ENCODE measurements at places on chromosomes 16 and 17.

- no peak for DNase-seq
Observed at GRCh38 chr16:78695391-78695790, 595.9 kb downstream of the WWOX start.

DNA sequence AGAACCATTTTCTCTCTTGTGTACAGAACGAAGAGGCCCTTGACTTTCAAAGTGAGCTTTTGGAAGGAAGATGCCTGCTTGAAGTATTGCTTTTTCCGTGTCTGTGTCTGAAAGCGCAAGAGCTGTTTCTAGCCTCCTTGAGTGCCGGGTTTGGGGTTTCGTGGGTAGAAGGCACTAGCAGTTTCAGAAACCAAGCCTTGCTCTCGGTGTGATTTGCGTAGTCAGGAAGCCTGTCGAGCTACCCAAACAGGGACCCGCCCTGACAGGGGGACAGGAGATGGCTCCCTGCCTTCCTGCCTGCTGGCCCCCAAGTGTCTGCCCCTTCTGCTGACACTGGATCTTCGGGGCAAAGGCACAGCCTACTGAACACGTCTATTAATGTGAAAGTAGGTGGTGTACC is 322.0 kb downstream of the MAF start:
- DNase-seq = peak; percentile 13

GRCh38 chr16:3865241-3865640 is 15.3 kb downstream of the CREBBP start:
- no peak for DNase-seq

DNA sequence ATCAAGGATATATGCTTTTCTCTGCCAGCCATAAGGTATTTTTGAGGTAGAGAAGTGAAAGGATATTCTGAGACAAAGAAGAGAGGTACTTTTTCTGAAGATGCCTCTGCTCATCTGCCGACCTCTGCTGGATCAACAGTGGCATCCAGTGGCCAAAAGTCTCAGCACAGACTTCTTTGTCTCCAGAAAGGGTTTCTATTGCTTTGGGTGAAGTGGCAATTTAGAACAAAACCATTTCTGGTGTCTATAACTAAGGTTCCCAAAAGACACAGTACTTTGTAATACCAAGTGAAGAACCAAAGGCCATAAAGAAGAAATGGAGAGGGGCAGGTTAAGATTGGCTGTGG is 155.2 kb upstream of the C17orf78 start:
- DNase-seq = no peak

DNA sequence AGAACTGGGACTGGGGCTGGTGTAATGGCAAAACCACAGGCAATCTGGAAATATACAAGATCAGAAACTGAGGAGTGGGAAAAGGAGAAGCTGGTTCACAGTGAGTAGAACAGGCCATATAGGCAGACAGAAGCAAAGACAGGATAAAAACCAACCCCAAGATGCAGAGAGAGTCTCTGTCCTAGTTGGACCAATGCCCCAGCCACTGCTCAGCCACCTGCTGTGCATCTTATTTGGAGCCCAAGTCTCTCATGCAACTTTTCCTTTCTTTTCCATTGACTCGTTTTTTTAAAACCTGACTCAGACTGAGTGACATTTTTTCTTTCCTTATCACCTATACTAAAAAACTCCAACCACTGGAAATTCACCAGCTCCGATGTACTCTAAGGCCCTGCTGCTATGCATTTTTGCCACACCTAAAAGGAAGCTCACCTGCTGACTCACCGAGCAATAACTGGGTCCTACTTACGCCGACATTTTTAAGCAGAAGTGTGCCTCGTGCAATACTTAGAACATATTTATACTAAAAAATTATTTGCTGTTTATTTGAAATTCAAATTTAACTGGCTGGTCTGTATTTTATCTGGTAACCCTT is 100.8 kb upstream of the XYLT1 start:
- DNase-seq = no peak

DNA sequence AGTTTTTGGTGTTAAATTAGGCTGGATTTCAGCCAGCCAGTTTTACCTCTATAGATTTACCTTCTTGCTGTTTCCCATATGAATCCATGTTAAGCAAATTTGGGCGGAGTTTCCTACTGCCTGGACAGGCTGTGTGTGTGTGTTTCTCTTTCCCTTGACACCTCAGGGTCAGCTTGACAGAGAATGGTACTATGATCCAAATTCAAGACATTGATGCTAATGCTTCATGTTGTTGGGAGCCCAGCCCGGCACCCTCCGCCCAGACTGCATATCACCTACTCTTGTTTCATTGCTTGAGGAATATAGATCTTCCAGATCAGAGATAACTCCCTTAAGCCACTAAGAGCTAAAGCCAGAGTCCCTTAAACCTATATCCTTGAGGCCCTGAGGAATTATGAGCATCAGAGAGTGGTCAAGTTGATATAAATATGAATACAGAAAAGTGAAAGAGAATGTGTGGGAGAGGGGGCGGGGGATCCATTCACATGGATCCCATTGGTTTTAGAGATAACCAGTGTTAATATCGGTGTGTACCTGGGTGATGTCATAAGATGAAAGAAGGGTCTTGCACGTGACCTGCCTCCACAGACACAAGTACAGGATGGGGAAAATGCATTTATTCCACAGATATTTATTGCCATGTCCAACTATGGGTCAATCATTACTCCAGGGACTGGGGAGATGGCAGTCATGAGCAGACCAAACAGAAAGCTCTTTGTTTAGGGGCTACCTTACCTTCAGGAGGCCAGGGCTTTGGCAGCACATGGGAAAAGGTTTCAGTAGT is 69.7 kb downstream of the WIPI1 start:
- no peak for DNase-seq
